ENCODE measurements at places on chromosomes 2 and 18.

GRCh38 chr2:178630581-178630980 lies 150.3 kb downstream of the PLEKHA3 start:
- no peak for DNase-seq

GRCh38 chr2:201228912-201229290 lies 31.4 kb upstream of the CASP8 start:
- DNase-seq: no peak

- no peak for DNase-seq
Measured at GRCh38 chr18:58416704-58417683, 211.9 kb downstream of the ALPK2 start.

DNA sequence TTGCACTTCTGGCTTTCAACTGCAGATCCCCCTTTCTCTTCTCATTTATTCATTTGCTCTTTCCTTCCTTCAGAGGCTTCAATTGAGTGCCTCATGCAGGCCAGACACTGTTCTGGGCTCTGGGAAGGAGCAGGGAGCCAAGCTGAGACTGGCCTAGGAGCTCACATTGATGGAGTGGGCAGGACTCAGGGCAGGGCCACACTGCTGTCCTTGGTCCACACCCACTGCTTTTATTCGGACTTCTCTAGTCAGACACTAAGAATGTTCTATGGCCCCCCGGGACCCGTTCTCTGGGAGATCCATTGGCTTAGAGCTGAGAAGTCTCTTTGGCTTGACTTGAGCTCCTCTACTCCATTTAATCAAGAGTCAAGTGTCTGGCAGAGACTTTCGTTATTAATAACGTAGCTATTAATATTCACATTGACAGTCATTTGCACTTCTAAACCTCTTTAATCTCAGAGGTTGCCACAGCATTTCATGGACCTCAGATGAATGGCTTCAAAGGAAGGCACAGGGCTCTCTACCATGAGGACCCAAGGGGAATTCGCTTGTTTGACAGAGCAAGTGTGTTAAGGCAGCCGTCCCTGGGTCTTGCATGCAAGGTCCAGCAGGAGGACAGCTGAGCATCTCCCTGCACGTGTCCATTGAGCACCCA lies 20.1 kb downstream of the SH3RF3 start:
- no peak for DNase-seq

GRCh38 chr2:221437056-221437455 lies 135.0 kb downstream of the EPHA4 start:
- DNase-seq: no peak

DNA sequence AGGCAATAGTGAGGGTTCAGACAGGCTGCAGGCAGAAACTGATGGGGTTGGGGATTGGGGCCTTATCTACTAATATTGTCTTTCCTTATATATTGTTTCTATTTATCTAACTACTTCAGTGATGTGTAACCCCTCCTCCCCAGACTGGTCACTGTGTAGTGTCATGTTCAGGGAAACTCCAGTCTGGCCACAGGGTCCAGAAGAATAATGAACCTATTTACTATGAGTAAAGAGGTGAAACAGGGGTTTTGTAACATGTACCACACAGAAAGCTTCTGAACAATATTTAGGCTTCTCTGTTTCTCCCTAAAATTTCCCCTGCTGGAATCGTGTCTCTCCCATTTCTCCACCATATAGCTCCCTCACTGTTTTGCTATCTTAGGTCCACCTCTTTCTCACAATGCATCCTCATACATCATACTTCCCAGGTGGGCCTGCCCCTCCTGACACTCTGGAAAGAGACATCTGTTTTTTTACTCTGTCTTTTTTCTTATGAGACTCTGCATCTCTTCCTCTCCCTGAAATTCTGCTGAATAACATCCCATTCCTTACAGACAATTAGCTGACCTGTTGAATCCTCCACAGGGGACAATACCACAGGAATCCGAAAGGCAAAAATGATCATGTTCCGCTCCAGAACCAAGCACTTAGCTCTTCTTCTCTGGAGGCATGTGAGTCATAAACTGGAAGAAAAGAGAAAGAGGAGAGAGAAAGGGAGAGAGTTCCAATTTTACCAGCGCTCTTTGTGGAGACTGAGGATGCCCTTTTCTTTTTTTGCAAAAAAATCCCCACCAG lies 154.8 kb downstream of the ZEB2 start:
- no peak for DNase-seq

Data from left forelimb (tissue), 1 donor.